ENCODE measurements at places on chromosomes 3 and 15.

DNA sequence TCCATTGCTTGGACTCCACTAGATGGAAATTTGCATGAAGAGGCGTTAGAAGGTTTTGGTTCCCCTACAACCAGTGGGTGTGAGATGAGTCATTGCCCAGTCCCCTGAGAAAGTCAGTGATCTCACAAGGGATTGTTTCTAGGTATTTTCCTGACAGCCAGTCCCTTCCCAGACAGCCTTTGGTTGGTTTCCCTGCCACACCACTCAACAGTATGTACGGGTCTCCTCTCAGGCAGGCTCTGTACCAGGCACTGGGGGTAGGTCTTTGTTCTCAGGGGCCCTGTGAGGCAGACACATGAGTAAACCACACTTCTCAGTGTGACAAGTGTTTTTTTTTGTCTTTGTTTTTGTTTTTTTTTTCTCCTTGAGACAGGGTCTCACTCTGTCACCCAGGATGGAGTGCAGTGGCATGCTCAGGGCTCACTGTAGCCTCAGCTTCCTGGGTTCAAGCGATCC, 4.0 kb downstream of the LAMP3 start:
- no peak for DNase-seq

DNA sequence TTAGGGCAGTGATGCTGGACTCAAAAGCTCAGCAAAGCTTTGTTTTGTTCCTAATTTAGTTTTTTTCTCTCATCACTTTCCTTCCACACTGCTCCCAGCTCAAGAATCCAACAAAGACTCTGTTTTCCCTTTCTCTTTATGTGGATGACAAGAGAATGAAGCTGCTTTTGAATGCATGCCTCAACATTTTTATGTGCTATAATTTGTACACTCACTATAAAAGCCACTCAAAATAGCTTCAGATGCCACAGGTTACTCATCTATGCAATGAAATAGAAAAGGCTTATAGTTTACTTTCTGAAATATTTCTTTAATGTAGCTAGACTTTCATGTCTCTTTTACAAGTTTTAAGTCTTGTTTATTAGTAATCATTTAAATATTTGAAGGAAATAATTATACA, 714.9 kb downstream of the OTOL1 start:
- no peak for DNase-seq

GRCh38 chr15:92662762-92663161, 7.2 kb upstream of the FAM174B start:
- DNase-seq, result no peak

GRCh38 chr15:73777741-73778140, 24.6 kb upstream of the INSYN1 start:
- DNase-seq, result no peak

- DNase-seq, result peak; percentile 63
These were observed 116.7 kb downstream of the DLG1 start for GRCh38 chr3:197181741-197182140.

GRCh38 chr3:52614689-52615088, 71.0 kb downstream of the PBRM1 start:
- DNase-seq, result no peak

GRCh38 chr3:159953325-159954085, 35.1 kb upstream of the IL12A start:
- no peak for DNase-seq

DNA sequence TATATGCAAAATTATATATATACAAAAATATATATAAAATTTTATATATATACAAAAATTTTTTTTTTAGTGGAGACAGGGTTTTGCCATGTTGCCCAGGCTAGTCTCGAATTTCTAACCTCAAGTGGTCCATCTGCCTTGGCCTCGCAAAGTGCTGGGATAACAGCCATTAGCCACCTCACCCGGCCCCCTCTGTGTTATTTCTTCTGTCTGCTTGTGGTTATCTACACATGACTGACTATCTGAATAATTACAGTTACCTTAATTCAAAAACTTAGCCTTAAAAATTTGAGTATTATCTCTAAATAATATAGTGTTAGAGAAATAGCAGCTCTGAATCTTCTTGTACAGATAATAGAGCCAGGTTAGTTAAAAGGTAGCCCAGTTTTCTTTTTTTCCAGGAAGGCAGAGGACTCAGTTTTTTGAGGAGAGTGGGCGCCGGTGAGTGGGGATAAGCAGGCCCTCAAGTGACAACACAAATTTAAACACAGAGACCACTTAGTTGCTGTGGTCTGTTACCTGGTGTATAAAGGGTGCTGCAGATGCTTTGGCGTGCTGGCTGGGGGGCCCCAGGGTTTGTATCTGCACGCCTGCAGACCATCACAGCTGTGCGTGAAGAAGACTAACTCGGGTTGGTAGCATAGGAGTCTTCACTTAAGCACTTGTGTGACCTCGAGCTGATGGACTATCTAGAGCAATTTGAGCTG, 83.7 kb downstream of the TRAK1 start:
- DNase-seq, result peak; percentile 25

- no peak for DNase-seq
These were observed 34.2 kb downstream of the EDEM1 start for GRCh38 chr3:5221701-5222100.

- no peak for DNase-seq
These were observed 91.2 kb downstream of the SENP2 start for GRCh38 chr3:185677146-185677829.

DNA sequence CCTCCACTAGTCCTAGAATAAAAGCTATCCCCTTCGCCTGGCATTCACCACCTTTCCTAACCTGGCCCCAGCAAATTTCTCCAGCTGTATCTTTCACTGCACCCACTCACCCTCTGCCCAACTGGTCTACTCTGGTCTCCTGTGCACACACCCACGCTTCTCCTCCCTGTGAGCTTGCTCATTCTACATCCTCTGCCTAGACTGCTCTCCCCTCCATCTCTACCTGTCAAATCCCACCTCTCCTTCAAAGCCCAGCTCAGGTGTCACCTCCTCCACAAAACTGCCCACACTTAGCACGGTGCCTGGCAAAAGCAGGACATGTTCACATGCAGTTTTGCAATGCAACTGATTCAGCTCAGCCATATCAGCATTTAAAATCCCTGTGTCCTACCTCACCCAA, 45.8 kb upstream of the NTRK3 start:
- no peak for DNase-seq

- DNase-seq, result peak; percentile 79
These were observed 104.8 kb downstream of the ETFA start for GRCh38 chr15:76206325-76206976.

GRCh38 chr3:168956076-168956475, 707.4 kb downstream of the MECOM start:
- DNase-seq, result no peak

- DNase-seq, result no peak
These were observed 9.9 kb downstream of the TJP1 start for GRCh38 chr15:29812384-29812694.

- DNase-seq, result no peak
These were observed 106.0 kb upstream of the LINGO1 start for GRCh38 chr15:77738441-77739302.

Data from ascending aorta (tissue), 2 donors.